NB4 (cell line): ENCODE measurements at places on chromosomes 7 and 10.
A peak's percentile ranks its signal among the peaks of the same experiment; 100 is the strongest.

GRCh38 chr10:52665821-52666220 is 106.8 kb downstream of the MBL2 start:
- DNase-seq = no peak

GRCh38 chr10:10330418-10330817 is 687.3 kb upstream of the CELF2 start:
- DNase-seq = no peak

DNA sequence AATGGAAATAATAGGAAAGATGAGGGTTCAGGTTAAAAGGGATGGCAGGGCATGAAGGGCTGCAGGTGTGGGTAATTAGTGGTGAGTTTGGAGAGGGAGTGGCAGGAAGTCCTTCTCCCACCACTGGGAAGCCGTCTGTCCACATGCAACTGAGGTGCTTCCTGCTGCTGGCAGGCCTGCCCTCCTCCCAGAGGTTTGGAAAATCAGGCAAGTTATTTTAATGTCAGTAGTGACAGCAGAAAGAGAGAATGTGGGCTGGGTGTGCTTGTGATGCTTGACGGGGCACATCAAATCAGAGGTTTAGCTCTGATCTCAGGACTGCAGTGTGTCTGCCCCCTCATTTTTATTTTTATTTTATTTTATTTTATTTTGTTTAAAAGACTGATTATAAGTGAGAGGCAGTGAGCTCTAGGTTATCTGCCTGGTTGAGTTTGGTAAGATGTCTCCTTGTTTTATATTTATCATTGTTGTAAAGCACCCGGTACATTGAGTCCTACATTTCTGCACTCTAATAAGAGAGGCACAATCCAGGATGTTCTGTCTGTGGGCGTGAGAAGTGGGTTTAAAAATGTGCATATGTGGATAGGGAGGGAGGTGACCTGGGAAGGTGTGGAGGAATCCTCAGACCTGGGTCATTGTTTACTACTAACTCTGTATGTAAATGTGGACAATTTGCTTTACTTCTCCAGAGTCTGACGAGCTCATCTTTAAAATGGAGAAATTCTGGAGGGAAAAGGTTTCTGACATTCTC is 504.4 kb downstream of the LRMDA start:
- DNase-seq = no peak

DNA sequence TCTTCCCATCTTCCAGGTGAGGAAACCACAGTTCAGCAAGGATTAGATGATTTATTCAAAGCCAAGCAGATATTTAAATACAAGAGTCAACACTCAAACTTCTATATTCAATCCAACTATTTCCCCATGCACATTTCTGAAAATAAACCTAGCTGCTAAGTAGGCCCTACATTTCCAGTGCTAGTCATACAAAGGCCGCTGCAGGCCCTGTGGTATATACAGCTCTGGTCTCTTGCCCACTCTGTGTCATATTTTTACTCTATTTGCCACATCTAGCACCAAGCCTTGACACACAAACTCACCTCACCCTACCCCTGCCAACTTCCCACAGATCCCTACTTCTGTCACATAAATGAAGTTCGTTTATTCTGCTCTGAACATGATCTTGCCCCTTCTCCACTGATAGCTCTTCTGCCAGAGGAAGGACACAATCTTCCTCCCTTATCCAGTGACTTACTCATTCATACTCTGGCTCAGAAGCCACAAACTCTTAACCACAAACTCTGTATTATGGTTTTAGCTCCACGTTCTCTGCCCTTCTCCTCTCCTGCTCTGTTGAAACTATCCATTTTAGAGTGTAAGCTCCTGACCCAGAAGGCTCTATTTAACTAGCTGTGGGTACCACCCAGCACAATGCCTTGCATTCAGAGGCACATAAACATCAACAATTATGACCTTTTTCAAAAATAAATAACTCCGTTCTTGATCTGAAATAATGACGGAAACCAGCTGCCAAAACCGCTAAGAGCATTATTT is 180.7 kb downstream of the CPEB3 start:
- DNase-seq = peak; percentile 76

GRCh38 chr7:90432752-90433151 is 29.5 kb downstream of the CLDN12 start:
- no peak for DNase-seq

- no peak for DNase-seq
Observed at GRCh38 chr10:1548146-1548545, 189.2 kb downstream of the ADARB2 start.

DNA sequence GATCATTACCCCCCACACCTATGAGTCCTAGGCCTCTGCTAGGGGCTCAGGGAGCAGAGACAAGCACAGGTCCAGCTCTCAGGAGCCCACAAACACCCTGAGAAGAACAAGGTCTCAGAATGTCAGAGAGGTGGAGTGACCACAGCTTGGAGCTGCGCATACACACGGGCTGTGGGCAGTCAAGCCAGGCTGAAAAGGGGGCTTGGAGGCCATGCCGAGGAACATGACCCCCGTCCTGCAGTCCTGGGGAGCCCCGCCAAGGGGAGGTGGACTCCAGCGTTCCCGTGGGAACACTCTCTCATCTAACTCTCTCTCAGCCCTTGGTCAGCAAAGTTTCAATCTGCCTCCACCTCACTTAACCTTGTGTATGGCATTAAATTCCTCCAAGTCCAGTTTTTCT is 7.8 kb upstream of the MMP21 start:
- no peak for DNase-seq

DNA sequence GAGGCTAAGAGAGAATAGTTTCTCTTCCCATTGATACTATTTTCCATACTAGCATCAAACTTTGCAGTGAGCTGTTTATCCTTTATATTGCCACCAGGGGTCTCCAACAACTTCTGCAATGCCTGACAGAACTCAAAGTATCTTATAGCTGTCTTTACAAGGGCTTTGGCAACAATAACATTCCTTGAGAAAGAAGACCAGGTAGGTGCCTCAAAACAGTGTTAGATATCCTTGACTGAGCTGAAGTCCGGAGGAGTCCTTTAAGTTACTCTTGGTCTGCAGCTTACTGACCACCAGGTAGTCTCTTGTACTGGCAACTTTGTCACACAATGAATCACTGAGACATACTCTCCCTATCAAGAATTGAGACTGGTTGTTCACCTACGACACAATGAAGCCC is 30.0 kb upstream of the TES start:
- peak; percentile 62 for DNase-seq

- no peak for DNase-seq
Observed at GRCh38 chr7:151083824-151084160, 499 bp upstream of the TMUB1 start.

DNA sequence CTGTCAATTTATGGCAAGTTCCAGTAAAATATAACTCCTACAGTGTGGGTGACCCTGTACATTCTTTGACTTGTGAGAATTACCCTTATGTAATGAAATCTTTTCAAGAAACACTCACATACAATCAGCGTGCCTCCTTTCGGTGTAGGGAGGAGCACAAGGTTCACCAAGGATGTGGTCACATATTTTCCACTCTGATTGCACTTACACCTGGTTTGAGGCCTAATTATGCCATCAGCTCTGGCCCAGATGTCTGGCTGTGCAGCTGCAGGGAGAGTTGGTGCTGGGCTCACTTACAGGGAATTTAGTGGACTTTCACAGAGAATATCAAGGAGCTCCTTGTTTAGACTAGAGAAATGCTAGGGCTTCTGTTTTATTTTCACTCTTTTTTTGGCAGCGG is 146.0 kb upstream of the STEAP4 start:
- no peak for DNase-seq

- peak; percentile 42 for DNase-seq
Observed at GRCh38 chr10:131933016-131933695, 32.3 kb downstream of the PPP2R2D start.

DNA sequence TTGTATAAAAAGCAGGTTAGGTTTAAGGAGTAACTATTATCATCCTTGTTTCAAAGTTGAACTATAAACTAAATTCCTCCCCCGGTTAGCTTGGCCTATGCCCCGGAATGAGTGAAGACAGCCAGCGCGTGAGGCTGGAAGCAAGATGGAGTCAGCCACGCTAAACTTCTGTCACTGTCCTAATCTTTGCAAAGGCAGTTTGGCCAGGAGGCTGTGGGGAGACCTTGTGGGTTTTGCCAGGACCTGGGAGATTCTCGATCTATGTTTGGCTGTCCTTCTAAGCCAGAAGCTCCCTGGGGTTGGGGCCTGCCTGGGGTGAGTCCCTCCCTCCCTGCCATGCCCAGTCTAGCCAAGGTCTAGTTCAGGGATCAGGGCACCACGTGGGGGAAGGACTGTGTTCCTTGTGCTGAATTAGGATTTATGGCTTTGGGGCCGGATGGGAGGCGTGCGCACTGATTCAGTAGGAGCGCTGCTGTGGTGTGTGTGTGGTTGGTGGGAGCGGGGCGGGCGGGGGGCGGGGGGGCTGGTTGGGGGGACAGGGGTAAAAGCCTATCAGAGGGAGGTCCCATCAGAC is 871 bp upstream of the GTF2IRD1 start:
- no peak for DNase-seq
